ENCODE measurements at places on chromosomes 1 and 21.
A peak's percentile ranks its signal among the peaks of the same experiment; 100 is the strongest.

- DNase-seq = no peak
Measured at GRCh38 chr1:14190508-14190907, 408.0 kb upstream of the KAZN start.

DNA sequence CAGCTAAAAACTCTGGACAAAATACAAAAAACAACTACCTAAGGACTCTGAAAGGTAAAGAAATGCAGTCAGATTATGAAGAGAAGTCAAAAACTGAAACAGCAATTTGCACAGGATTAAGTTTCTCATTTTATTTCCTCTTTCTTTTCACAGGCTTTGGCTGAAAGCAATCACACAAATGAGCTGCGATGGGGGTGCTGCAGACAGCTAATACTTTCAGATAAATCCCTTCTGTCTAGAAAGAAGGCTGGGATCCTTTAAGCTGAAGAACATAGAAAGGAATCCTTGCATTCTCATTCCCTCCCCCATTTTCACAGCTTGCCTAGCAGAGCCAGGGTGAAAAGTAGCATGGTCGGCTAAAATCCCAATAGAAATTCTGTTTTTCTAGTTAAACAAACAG lies 32.0 kb upstream of the PRDX6 start:
- no peak for DNase-seq

GRCh38 chr21:41583274-41583790 lies 75.4 kb upstream of the TMPRSS2 start:
- no peak for DNase-seq

GRCh38 chr1:39890273-39890672 lies 7.0 kb upstream of the TRIT1 start:
- DNase-seq = no peak

DNA sequence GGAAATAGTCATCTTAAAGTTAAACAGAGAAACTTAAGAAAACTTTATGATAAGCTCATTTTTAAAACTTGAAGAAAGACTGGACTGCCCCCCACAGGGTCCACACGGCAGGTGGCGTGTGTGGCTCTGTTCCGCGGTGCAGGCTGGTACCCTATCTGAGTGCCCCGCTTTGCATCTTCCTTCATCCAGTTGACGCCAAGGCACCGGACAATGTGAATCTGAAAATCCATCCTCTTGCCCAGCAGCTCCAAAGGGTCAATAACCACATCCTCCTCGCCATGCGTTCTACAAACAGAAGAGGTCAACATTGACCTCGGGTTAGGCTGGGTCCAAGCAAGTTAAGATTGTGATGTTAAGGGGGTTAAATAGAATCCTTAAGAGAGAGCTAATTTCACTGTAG lies 54.5 kb downstream of the SCCPDH start:
- no peak for DNase-seq

GRCh38 chr21:17783481-17784179 lies 35.5 kb downstream of the C21orf91 start:
- peak; percentile 36 for DNase-seq

- no peak for DNase-seq
Measured at GRCh38 chr1:174938281-174939007, 61.3 kb upstream of the CACYBP start.

- DNase-seq = peak; percentile 89
Measured at GRCh38 chr1:225896937-225897549, 8.1 kb upstream of the LEFTY1 start.

- no peak for DNase-seq
Measured at GRCh38 chr1:32142446-32143301, 34.8 kb downstream of the KPNA6 start.

- DNase-seq = no peak
Measured at GRCh38 chr1:114352797-114353196, 158.2 kb downstream of the TRIM33 start.

GRCh38 chr1:176144526-176144925 lies 62.6 kb downstream of the COP1 start:
- no peak for DNase-seq

DNA sequence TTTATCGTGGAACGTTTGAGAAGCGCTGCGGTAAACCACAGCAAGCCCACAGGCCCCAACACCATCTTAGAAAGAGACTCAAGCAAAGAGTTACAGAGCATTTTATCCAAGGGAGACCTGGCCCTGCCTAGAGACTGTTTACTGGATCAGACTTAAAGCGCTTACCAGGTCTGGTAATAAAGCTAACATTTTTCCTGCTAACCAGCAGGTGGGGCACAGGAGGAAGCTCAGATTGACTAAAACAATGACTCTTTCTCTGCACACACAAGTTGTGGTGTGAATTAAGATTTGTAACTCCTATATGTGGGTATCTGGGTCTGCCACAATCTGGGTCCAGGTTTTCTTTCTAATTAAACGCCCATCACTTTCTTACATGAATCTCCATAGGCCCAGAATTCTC lies 136.5 kb upstream of the ETS2 start:
- no peak for DNase-seq

DNA sequence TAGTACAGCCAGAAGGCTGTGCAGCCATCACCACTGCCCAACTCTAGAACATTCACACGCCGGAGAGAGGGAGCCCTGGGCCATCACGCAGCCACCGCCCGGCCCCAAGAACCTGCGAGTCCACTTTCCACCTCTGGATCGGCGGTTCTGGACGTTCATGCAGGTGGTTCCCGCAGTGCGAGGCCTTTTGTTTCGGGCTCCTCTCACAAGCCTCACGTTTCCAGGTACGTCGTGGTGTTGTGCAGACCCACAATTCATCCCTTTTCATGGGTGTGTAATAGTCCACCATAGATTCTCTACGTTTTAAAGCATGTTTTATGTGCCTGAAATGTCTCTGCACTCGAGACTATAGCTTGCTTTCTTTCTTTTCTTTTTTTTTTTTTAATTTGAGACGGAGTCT lies 23.6 kb downstream of the COL18A1 start:
- DNase-seq = no peak

DNA sequence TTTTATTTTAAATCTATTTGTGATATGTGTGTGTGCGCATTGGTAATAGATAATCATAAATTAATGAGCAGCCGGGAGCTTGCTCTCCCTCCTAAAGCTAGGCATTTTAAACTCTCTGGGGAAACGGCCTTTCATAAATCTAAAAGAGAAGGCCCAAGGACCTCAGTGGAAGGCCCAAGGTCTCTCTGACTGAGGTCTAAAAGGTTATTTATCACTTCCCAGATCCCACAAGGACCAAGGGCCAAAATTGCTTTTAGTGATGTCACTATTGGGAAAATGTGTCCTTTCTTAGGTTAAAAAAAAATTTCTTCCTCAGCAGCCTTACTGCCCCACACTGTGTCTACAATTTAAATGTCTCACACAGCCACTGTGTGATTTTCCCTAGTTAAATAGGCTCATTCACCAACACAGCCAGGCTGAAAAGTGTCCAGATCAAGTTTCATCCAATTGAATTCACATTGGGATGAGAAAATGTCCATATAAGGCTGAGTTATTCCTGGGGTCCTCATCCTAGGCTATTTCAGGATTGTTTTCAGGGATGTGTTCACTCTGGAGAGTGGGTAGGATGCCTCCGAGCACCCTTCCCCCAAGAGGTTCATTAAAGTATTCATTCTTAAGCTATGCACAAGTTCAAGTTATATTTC lies 46.1 kb downstream of the SLC44A3 start:
- no peak for DNase-seq

- peak; percentile 41 for DNase-seq
Measured at GRCh38 chr1:1283821-1284220, 3.6 kb downstream of the SCNN1D start.

- DNase-seq = no peak
Measured at GRCh38 chr21:32698971-32699693, 28.7 kb downstream of the SYNJ1 start.

DNA sequence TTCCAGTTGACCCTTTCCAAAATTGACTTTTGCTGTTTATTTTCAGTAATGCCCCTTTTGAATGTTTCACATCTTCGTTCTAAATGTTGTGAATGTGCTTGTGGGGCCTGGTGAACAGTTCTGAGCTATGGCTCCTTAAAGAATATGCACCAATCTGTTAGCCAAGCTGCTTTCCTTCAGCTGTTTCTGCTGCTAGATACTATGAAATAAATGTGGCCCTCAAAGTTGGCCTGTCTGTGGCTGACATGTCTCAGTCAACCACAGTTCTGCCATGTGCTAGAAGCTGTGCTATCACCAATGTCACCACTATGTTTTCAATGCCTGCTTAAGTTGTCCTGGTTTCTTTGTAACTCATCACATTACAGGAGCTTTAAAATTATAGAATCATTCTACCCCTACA lies 86.7 kb upstream of the BCL10 start:
- no peak for DNase-seq

DNA sequence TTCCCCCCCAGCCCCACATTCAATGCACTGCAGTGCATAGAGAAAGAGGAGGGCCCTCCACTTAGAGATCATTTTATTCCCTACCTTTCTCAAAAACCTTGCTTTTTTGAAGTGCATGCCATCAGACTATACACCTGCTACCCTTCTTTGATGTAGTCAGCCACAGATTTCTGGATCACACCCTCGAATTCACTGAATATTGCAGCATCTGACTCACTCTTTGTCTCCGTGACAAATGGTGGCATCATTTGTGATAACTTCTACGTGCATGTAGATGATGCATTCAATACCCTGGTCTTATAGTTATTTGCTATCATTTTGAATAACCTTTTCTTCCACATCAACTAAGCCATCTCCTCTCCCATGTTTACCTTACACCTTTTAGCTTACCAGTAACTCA lies 310.3 kb upstream of the SGIP1 start:
- DNase-seq = no peak

DNA sequence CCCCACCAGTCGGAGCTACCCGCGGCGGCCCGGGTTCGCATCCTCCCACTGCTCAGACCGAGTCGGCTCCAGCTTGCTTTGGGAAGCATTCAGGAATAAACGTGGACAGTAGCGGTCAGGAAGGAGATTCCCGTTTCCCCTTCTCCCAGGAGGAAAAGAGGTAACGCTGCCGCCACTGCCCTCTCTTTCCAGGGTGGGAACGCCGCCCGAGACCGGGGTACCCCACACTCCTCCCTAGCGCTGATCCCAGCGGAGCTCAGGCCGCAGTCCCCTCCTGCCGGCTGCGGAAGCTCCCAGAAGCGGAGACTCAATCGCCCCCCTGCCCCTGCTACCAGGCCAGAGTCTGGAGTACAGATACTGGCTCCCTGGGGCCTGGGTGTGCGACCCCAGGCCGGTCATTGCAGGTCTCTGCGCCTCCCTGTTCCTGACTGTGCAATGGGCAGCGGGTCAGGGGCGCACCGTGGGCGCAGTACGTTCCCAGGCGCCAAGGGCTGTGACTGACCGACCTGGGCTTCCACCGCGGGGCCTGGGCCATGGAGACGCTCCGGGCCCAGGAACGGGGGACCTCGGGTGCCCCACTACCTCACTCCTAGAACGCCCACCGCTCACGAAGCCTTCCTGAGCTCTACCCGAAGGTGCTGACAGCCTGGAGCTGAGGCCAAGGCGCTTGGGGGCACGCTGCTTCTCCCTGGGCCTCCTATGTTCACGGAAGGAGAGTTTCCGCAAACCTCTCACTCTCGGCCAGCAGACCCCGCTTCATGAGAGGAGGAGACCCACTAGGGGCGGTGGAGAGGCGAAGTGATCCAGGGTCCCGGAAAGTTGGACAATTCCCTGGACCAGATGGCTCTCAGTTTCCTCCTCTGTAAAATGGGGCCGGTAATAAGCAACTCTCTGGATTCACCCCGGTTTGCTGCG lies 7.8 kb downstream of the DMRTA2 start:
- DNase-seq = no peak

DNA sequence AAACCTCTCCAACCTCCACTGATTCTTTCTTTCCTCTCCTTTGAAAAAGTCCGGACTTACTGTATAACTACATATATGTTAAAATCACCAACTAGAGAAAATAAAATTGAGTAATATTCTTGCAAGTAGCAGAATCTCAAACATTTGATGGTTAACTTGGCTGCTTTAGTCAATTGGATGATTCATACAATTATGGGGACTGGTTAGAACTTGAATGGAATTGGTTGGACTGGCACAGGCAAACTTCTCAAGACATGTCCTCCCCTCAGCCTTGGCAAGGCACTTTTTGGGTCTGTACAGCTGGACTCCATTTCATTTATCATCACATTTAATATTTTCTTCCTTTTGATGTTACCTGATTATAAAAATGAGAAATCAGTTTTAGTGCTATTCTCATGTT lies 6.5 kb downstream of the WLS start:
- no peak for DNase-seq

GRCh38 chr21:38956007-38956406 lies 150.3 kb downstream of the ETS2 start:
- DNase-seq = no peak

DNA sequence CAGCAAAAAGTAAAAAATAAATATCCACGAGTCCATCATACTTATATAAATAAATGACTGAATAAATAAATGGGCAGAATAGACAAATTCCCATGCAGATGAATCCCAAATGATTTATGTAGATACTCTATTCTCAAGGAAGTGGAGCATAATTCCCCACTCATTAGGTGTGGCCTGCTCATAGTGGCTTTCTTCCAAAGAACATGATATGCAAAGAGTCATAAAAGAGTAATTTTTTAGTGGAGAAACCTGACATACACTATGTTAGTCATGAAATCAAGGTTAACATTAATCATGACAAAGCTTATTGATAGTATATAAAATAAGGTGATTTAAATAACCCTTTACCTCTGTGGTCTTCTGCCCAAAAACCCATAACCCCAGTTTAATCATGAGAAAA lies 298.9 kb downstream of the DPYD start:
- DNase-seq = no peak

DNA sequence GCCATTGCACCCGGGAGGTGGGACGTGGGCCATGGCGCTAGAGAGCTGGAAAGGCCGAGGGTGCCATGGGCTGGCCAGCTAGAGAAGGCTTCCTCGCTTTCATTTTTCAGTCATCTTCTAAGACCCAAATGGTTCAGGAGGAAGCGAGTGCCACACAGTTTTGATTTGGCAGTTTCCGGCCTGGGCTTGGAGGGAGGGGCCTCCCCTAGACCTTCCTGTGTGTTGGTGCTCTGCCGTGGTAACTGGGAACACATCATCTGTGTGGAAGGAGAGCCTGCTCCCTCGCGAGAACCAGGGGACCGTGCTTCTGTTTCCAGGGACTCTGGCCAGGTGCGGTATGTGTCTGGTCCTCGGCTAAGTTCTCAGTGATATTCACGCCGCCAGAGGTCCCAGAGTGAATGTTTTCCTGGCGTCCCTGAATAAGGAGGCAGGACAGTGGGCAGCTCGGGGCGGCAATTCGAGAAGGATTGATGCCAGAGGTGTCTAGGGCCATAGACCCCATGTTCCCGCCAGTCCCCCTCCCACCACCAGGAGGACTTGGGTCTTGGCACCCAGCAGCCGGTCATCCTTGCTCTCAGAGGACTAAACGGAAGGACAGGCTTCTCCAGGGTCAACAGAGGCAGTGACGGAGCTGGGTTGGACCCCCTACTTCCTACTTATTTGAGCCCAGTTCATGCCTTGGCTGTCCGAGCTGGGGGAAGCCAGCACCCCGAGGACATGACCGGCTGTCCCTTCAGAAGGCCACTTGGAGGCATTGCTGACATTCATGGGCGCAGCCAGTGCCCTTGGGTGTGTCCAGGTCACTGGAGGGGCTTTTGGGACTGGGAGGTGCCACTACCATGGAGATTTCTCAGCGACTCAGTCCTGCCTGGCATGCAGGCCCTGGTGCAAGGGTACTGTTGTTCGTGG lies 2.7 kb upstream of the NPHP4 start:
- peak; percentile 48 for DNase-seq

GRCh38 chr1:27147842-27148518 lies 6.9 kb downstream of the SLC9A1 start:
- DNase-seq = no peak
